ENCODE measurements at places on chromosomes 11 and 22.

DNA sequence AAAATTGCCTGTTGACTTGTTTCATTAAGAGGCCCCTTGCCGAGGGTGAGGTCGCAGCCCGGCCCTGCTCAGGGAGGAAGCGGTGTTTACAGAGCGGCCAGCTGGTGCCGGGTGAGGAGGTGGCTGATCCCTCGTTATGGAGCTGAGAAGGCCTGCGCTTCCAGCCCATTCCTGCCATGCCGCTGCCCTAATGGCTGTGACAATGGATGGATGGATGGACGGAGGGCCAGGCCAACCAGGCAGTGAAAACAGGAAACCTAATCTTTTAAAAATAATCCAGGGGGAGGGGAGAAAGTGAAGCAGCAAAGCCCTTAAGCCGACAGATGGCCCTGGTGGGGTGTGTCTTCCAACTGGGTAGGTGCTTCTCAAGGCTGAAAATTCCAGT is 38.5 kb downstream of the BCR start:
- DNase-seq = no peak

- no peak for DNase-seq
These were observed 2.8 kb upstream of the DBX1 start for GRCh38 chr11:20162824-20163782.

- DNase-seq = peak; percentile 34
These were observed 16.9 kb downstream of the CCDC15 start for GRCh38 chr11:124970925-124971324.

- DNase-seq = no peak
These were observed 17.3 kb downstream of the APOL2 start for GRCh38 chr22:36221799-36222751.

- no peak for DNase-seq
These were observed 40.4 kb upstream of the AMPD3 start for GRCh38 chr11:10414659-10415058.

DNA sequence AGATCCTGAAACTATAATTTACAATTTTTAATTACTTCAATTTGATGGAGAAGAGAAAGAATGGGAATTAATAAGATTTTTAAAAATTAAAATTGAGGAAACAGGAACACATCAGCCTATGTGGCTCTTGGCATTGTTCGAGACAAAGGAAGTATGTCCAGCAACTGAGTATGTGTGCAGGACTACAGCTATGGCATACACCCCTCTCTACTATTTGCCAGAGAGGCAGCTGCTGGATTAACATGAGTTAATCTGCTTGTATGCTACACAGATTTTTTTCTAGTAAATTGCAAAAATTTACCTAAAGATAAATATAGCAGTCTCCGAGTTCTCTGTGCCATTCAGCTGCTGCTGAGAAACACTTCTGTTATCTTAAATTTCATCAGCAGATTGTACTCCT is 70.6 kb downstream of the PHF21A start:
- no peak for DNase-seq

- no peak for DNase-seq
These were observed 2.3 kb upstream of the RAD9A start for GRCh38 chr11:67389477-67389876.

- DNase-seq = peak; percentile 72
These were observed 46.6 kb downstream of the CWC15 start for GRCh38 chr11:94926698-94927237.

DNA sequence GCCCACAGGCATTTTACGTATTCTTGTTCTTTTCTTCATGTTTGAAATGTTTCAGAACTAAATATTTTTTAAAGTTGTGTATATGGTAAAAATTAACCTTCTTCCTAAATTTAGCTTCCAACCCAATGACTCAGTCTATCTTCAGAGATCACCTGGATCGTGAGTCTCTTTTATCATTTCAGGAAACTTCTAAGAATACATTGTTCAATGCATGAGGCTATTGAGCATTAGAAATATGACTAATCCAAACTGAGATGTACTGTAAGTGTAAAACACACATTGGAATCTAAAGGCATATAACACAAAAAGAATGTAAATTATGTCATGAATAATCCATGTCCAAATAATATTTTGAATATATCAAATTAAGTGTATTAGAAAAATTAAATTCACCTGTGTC is 265.2 kb downstream of the LUZP2 start:
- no peak for DNase-seq

- DNase-seq = peak; percentile 93
These were observed at the start of the genes C11orf54 and TAF1D for GRCh38 chr11:93741094-93741881. Gene C11orf54, plus strand, starts transcription at chr11:93741672. Its CDS starts 5,722 bp downstream, at chr11:93747394. Gene TAF1D, minus strand, starts transcription at chr11:93741495. Its CDS starts 2,191 bp downstream, at chr11:93739304.

DNA sequence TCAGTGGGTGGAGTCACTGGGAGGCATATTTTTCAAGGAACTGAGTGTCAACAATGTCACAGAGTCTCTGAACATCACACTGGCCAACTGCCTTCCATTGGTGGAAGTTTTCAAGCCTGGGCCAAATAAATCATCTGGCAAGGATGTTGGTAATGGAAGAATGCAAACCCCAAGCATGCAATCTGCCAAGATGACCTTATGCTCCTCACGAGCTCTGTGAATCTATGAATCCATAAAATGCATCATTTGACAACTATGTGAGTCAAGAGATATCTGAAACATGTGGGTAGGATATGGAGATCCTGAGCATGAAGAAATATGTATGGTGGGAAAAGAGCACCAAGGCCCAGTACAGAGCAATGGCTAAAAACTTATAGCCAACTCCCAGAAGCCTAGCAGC is 122.2 kb downstream of the PLEKHA7 start:
- DNase-seq = peak; percentile 98

DNA sequence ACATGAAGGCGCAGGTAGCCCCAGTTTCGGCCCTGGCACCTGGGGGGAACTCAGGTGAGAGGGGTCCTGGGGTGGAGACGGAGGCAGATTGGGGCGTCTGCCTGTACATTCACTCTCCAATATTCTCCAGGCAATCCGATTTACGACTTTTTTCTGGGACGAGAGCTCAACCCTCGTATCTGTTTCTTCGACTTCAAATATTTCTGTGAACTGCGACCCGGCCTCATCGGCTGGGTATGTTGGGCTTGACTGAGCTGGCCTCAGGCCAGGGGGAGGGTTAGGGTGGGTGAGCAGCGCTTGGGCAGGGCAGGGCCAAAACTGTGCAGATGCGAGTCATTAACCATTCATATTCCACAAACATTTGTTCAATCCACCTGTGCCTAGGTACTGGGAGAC is 1.7 kb downstream of the TM7SF2 start:
- no peak for DNase-seq

DNA sequence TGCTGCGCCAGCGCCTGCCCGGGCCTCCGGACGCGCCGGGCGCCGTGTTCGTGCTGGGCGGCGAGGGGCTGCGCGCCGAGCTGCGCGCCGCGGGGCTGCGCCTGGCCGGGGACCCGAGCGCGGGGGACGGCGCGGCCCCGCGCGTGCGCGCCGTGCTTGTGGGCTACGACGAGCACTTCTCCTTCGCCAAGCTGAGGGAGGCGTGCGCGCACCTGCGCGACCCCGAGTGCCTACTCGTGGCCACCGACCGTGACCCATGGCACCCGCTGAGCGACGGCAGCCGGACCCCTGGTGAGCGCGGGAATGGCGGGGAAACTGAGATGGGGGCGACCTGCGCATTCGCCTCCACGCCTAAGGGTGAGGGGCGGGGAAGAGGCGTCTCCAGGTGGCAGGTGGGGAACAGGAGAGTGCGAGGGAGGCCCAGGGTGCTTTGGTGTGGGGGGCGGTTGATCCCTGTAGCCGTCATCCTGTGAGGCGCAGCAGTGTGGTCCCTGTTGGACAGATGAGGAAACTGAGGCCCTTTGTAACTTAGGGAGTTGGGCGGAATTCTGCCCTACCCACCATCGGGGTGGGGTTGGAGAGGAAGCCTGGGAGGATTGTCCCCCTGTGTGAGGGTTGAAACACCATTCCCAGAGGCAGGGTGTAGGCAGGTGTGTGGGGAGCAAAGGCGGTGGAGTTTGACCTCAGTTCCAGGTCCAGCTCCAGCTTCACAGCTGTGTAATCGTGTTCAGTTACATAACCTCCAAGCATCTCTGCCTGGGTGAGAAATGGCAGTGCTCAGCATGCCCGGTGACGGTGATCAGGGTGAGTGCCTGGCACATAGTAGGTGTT is 758 bp downstream of the PDXP start:
- DNase-seq = no peak

DNA sequence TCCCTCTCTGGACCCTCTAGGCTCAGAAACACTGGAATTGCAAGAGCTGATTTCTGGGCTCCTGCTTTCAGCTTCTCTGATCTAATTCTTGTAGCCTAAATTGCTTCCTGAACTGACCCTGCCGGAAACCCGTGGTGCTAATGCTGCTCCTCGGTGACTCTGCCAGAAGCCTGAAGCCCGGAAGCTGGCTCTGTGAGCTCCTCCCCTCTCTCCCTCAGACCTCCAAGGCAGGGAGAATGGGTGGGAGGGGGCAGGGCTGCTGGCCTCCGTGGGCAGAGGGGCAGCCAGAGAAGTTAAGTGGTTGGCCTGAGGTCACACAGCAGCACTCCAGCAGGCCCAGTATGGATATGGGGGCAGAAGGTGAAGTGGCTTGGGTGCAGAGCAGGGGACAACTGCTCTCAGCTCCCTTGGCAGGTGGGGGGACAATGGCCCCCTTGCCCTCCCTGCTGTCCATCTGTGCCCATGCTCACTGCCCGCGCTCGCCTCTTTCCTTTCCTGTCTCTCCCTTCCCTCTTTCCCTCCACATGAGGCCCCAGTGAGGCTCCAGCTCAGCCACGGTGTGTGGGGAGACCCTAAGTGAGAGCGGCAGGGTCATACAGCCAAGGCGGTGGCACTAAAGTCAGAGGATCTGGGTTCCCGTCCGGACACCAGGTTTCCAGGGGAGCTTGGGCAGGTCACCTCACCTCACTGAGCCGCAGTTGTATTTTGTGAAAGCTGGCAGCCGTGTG is 16.2 kb downstream of the CAPN5 start:
- DNase-seq = no peak

GRCh38 chr11:11948242-11948947 is 60.0 kb downstream of the DKK3 start:
- DNase-seq = no peak

DNA sequence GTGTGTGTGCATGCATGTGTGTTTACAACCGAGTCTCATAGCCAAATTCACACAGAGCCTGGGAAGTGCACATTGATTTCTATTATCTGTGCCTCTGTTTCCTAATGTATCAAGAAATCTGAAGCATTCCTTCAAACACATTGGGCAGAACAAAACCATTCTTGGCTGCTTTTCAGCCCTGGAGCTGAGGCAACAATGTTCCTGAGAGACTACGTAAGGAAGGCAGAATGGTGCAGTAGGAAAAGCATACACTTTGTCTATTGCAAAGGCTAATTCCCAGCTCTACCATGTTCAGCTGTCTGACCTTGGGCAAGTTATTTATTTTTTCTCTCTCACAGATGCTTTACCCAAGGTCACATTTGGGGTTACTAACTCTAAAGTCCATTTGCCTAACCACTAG is 575.5 kb downstream of the SOX6 start:
- no peak for DNase-seq

GRCh38 chr22:46515208-46516111 is 22.0 kb downstream of the CELSR1 start:
- peak; percentile 20 for DNase-seq

DNA sequence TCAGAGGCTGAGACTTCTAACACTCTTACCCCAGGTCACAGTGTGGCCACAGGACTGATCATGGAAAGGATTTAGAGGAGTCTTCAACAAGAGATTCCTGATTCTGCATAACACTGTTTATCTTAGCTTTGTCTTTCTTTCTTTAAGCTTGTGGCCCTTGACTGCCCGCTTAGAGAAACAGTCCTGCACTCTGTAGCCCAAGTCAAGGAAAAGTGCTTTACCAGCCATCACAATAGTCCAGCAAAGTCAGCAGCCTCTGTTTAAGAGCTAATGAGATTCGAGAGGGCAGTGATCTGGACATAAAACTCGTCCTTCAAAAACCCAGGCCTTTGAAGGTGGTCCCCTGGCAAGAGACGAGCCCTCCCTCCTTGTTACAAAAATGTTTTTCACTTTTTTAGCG is 30.0 kb downstream of the PRDM10 start:
- DNase-seq = no peak

GRCh38 chr11:82523141-82523540 is 210.5 kb downstream of the FAM181B start:
- DNase-seq = no peak

- DNase-seq = no peak
These were observed 33.7 kb downstream of the CYB5R2 start for GRCh38 chr11:7639643-7640025.

DNA sequence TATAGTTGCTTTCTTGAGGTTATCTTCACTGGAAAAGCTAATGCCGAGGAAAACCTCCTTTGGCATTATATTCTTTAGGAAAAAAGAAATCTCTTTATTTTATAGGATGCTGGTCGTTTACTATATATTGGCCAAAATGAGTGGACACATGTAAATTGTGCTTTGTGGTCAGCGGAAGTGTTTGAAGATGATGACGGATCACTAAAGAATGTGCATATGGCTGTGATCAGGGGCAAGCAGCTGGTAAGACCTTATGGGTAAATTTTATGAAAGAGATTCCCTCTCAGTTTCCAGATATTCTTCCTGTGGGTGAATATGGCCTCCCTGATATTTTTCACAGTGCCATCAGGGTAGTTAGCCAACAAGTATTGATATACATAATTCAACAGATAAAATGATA is 29.4 kb upstream of the TTC36 start:
- peak; percentile 22 for DNase-seq

DNA sequence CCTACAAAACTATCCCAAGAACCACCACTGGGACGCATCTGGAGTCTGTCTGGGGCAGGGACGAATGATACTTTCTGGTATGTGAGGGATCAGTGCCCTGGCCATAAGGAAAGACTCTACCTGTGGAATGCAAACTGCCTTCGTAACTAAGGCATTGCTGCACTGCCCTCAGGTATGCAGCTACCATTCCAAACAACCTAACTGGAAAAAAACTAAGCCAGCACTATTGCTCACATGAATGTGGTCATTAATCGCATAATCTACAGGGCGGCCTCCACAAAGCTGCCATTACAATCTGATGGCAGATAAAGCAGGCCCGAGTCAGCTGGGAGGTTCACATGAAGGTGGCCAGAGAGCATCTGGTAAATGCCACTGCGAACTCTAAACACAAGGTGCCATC is 3.9 kb downstream of the PACSIN2 start:
- peak; percentile 21 for DNase-seq

DNA sequence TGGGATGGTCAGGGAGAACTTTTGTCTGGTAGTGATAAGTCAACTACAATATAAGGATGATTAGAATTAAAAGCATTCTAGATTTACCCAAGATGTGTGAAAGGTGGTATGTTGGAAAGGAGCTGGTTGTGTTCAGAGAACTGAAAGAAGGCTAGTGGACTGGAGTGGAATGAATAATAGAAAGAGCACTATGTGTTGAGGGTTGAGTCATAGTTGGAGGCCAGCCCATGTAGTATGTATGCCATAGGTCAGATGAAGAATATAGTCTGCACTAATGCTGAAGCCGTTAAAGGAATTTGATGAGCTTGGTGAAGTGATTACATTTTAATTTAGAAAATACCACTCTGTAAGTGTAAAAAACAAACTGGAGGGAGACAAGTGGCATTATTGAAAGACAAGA is 514.1 kb downstream of the CNTN5 start:
- DNase-seq = peak; percentile 30

DNA sequence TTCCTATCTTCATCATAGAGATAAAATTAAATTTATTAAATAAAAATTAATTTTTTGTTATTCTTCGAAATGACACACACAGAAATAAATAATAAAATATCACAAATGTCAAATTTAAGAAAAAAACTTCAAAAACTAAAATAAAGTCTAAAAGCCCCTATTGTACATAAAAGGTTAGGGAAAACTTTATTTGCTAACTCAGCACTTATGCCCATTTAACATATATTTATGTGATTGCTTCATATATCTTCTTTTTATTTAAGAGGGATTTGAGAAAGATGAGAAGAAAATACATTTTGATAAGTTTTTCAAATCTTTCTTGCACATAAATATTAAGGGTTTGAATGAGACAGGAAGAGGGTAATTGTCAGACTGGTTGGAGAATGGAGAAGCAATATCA is 2350.4 kb upstream of the RAG2 start:
- DNase-seq = no peak

GRCh38 chr22:38327396-38327795 is 10.2 kb upstream of the CSNK1E start:
- no peak for DNase-seq

Measured in NCI-H226 (cell line).